ENCODE measurements at places on chromosomes 6 and 20.

DNA sequence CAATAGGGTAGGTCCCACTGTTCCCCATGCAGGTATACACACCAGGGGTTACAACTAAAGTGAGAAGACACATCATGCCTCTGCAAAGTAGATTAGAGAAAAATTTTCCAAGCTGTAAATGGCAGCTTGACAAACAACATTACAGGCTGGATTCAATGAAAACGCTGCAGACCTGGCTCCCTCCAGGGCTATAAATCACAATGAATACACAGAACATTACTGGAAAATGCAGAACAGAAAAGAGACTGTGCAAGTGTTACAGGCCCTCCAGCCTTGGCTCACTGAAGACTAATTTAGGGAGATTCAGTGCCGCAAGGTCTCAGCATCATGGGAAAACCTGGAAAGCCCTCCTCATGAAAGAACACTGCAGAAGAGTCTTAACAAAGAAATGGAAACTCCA is 207.8 kb downstream of the KHDC1L start:
- no peak for DNase-seq

DNA sequence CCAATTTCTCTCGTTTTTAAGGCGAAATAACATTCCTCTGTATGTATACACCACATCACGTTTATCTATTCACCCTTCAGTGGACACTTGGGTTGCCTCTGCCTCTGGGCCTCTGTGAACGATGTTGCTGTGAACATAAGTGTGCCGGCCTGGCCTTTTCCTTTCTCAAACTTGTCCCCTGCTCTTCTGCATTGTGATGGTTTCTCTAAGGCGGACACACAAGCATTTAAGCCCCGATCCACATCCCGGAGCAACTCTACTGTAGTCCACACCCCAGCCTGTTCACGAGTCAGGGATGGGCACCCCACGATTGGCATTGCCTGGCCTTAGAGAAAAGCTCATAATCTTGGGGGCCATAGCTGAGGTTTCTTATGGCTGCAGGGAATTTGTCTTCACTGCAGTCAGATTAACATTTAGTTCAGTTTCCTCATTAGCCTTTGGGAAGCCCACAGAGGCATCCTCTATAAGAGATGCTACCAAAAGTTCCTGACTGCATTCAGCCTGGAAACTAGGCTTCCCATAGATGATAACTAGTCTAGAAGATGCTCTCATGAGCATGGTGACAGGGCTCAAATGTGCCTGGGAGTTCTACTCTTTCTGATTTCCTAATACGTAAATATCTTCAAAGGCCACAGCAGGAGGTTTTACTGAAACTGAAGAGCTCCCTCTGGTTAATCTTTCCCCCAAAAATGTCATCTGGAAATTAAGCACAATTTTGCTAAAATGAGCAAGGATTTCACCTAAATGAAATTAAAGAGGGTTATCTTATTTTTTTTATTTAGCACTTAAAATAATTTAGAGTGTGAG is 762 bp downstream of the ZC3H12D start:
- DNase-seq, result no peak

GRCh38 chr6:168574075-168574698 is 133.2 kb downstream of the SMOC2 start:
- DNase-seq, result no peak

GRCh38 chr20:41174373-41174772 is 37.0 kb downstream of the PLCG1 start:
- no peak for DNase-seq

DNA sequence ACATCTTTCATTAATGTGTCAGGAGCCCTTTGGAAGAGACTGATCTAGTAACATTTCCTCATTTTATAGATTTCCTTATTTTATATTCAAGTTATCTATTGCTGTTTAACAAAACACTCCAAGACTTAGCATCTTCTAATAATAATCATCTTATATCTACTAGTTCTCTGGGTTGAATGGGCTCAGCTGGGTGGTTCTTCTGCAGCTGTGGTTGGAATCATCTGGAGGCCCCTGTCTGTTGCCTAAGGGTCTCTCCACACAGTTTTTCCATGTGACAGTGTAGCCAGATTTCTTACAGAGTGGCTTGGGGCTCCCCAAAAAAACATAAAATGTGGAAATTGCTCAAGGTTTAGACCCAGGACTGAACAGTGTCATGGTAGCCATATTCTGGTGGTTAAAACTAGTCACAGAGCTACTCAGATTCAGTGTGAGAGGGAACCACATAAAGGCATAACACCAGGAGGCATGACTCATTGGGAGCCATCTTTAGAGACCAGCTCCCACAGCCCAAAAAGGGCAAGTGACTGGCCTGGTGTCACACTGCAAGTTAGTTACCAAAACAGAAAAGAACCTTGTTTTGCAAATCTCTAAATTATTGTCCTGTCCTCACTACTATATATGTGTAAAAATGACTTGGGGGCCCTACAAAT is 11.5 kb downstream of the SLC2A10 start:
- DNase-seq, result no peak

DNA sequence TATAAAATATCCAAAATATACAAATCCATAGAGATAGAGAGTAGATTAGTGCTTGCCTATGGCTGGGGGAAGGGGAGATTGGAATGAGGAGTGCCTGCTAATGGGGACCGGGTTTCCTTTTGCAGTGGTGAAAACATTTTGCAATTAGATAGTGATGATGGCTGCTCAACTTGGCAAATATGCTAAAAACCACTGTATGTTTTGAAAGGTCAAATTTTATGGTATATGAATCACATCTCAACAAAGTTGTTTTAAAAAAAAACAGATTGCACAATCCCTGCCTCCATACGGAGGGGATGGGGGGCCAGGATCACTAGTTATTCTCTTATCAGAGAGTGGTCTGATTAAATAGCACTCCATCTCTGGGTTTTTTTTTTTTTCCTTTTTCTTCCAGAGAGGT is 76.9 kb upstream of the RIPOR2 start:
- no peak for DNase-seq

GRCh38 chr6:55818482-55818881 is 56.9 kb downstream of the BMP5 start:
- DNase-seq, result no peak

GRCh38 chr6:55379895-55380294 is 52.6 kb downstream of the GFRAL start:
- DNase-seq, result no peak

- DNase-seq, result no peak
Observed at GRCh38 chr6:52975580-52975979, 19.5 kb downstream of the GSTA4 start.

GRCh38 chr20:50270034-50270395 is 79.4 kb downstream of the CEBPB start:
- no peak for DNase-seq

GRCh38 chr6:129473546-129473945 is 236.4 kb downstream of the ARHGAP18 start:
- DNase-seq, result no peak

GRCh38 chr6:34964564-34964963 is 75.5 kb downstream of the ANKS1A start:
- no peak for DNase-seq

DNA sequence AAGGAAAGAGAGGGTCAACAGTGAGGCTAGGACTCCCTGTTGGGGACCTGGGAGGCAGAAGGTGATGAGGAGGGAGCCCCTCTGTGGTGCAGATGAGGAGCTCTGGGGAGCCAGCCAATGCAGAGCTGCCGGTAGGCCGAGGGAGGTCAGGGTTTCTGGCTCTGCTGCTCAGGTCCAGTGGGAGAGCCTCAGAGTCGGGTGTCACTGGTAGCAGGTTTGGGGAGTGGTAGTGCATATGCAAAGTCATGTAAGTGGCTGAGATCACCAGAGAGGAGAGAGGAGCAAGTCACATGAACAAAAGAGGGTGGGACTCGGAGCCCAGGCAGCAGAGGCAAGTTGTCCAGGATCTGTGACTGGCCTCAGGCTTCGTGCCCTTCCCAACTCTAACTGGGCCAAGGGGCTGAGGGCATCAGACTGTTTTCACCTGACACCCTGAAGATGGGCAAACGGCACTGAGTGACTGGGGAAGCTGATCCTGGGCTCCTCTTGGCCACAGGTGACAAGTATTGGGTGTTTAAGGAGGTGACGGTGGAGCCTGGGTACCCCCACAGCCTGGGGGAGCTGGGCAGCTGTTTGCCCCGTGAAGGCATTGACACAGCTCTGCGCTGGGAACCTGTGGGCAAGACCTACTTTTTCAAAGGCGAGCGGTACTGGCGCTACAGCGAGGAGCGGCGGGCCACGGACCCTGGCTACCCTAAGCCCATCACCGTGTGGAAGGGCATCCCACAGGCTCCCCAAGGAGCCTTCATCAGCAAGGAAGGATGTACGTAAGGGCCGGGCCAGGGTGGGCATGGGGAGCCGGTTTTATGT is 6.6 kb downstream of the MMP24OS start:
- DNase-seq, result no peak

DNA sequence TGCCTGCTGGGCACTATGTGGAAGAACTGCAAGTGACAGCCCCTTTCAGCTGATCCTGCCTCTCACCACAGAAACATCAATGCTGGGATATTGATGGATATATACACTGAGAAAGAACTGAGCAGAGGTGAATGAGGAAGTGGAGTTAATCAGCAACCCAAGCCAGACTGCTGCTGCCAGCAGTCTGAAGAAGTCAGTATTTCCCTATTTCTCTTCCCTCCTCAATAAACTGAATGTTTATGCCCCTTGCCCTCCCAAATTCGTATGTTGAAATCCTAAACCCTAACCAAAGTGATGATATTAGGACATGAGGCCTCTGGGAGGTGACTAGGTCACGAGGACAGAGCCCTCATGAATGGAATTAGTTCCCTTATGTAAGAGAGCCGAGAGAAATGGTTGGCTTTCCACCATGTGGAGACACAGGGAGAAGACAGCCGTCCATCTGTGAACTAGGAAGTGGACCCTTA is 76.3 kb downstream of the CDK19 start:
- DNase-seq, result no peak

DNA sequence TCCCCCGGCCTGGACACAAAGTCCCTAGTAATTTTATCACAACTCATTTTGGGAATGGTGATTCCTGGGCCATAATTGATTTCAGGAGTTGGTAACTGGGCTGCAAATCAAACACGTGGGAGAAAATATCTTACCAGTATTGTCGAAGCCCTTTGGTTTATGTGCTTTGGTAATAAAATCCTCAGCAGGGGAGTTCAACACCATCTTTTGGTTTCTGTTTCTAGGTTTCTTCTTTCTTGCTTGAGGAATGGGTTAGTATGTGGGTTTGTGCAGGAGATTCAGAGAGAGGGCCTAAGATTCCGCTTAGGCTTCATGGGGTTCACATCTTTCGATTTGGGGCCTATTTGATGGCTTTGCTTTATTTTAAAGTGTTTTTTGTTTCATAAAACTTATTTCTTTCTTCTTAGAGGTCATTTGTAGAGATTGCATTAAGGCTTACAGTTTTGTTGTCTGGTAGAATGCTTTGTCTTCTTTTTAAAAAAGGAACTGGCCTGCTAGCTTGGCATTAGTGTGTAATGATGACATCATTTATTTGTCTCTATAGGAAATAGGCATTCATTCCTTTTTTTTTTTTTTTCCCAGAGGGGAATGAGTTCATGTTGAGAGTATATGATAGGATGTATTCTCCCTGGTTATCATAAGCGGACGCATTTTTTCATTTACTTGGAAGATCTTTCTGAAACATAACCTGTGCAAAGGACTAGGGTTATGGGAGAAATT is 45.8 kb downstream of the CYP24A1 start:
- no peak for DNase-seq

GRCh38 chr6:113009682-113010081 is 662.6 kb downstream of the RFPL4B start:
- no peak for DNase-seq

GRCh38 chr6:15359335-15359862 is 113.5 kb downstream of the JARID2 start:
- no peak for DNase-seq

- no peak for DNase-seq
Observed at GRCh38 chr6:158488065-158488464, 71.8 kb upstream of the TMEM181 start.

- DNase-seq, result no peak
Observed at GRCh38 chr6:8837343-8837742, 402.0 kb upstream of the SLC35B3 start.

GRCh38 chr20:24815196-24815815 is 133.8 kb upstream of the CST7 start:
- no peak for DNase-seq

DNA sequence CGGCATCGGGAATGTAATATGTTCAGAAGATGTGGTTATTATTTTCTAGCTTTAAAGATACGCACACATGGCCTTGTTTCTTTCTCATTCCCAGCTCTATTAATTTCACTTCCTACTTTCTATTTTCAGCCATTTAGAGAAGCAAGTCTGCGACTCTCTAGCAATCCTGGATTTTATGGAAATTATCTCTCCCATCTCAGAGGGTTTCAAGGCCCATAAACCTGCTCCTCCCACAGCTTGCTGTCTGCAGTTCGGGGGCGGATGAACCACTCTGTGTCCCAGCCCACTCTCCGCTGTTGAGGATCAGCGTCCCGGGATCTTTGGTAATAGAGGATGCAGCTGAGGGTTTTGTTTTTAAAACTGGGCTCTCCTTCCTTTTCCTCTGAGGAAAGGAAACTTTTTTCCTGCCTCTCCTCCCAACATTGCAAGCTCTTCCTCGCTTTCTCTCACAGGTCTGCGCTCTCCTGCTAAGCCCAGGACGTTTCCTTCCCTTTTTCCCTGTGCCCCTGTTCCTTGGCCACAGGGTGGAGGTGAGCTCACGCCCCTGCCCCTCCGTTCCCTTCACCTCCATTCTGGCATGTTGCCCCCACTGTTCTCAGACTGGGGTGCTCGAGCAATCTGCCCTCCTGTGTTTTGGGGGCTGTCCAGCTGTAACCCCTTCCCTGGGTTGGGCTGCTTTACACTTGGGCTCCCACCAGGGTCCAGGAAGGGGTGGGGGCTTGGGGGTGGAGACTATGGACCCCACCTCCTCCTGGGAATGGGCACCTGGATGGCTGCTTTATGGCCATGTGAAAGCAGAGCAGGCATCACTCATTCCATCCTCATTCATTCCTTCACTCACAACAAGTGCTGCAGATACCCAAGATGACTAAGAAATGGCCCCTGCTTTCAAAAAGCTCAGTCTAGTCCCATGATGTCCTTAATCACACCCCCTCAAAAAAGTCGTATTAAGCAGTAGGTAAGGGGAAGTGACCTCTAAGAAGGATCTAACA is 54.9 kb downstream of the ZBTB9 start:
- DNase-seq, result no peak

GRCh38 chr20:4897600-4897999 is 103.7 kb downstream of the SLC23A2 start:
- DNase-seq, result no peak

DNA sequence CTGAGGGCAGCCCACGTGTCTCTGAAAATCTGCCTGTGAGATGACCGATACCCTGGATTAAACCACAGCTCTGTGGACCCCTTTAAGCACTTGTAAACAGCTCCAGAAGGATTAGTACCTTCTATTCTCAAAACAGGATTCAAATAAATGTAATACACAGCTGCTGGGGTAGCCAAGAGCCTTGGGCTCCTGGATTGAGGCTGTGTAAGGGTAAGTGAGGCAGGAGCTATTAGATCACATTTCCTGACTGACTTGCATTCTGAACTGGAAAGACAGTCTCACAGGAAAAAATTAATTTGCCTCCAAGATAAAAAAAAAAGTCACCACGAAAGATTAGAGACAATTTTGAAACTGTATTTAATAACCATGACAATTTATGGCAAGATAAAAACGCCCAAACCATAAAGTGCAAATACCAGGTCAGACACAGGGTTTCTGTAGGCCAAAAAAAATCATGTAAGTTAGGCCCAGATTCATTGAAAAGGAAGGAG is 78.0 kb downstream of the TRMT11 start:
- DNase-seq, result no peak
